ENCODE measurements at places on chromosomes 7 and 10.
A peak's percentile ranks its signal among the peaks of the same experiment; 100 is the strongest.

DNA sequence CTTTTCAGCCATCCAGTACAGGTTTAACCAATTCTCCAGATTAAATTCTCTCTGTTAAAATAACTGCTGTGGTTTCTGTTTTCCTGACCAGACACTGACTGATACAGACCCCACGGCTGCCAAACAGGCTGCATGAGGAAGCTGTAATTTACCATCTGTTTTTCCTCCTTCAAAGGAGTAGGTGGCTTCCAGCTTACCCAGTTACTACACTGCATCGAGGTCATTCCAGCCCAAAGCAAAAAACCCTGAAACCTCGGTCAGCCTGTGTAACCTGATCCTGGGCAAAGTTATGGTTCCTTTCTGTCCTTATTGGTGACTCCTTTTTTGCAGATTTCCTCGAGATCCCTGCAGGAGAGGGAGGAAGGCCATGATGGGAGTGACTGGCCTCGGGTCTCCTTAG lies 27.9 kb upstream of the LOXL4 start:
- no peak for DNase-seq

DNA sequence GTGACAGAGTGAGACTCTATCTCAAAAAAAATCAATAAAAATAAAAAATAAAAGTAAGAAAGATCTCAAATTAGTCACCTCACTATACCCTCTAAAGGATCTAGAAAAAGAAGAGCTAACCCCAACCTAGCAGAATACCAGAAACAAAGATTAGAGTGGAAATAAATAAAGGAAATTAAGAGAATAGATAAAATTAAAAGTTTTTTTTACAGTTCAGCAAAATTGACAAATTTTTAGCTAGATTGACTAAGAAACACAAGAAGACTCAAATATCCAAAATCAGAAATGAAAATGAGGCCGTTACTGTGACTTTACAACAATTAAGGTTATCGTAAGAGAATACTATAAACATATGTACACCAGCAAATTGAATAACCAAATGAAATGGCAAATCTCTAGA lies 29.1 kb downstream of the KCTD7 start:
- no peak for DNase-seq

DNA sequence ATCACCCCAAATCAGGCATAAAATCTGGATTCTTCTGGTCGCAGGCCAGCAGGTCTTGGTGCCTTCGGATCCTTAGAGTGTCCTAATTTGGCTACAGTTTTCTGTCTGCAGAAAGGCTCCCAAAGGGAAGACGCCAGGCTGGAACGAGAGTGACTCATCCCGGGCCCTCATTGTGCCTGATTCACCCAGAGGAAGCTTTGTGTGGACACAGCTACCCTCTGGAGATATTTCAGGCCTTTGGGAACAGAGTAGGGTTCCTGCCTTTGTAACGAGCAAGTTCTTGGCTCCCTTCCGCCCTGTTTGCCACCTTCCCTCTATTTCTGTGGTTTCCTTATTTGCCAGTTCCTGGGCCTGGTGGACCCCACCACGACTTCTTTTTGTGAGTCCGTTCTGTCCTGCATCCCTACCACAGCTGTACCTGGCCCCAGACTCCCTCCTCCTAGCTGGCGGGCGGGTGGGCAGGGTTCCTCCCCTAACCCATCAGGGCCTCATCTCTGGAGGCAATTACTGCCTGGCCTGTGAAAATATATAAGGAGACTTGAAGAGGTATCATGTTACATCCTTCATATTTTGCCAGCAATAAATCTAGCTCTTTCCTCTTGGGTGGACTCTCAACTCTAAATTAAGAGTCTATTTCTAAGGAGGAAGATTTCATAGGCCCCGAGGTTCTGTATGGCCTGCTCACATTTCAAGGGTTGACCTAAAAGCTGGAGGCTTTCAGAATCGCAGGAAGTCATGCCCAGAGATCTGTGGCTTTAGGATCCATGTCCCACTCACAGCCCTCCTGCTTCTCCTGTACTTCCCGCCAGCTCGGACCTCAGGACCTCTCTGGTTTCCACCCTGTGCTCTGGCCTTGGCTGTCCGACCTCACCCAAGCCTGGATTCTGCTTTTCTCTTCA lies 219.2 kb upstream of the ZNF32 start:
- DNase-seq, result no peak

DNA sequence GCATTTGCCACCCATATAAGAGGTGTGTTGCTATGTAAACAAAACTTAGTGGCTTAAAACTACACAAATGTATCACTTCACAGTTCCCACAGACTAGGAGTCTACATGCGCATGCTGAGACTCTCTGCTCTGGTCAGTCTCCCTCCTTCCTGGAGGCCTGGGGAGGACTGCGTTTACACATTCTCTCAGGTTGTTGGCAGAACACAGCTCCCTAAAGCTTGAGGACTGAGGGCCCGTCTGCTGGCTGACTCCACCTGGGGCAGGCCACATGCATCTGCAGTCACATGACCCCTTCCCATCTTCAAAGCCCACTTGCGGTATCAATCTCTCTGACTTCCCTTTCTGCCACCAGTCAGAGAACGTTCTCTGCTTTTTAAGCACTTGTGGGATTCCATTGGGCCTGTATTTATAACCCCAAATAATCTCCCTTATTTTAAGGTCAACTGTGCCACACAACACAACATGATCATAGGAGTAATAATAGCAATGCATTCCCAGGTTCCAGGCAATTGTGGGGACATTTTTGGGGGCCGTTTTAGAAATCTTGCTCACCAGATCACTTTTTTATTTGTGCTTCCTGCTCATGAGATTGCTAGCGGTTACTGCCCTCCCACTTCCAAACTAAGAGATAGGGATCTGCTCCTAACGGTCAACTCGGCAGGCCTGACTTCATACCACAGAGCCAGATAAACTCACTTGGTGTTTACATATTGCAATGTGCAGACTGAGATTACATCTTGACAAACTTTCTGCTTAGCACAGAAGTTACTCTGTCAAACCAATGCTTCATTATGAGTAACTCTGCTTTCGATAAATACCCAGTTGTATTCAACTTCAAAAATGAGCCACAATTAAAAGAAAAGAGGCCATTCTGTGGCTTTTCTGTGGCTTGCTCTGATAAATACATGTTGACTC lies 96.3 kb downstream of the ALOX5 start:
- DNase-seq, result peak; percentile 94

DNA sequence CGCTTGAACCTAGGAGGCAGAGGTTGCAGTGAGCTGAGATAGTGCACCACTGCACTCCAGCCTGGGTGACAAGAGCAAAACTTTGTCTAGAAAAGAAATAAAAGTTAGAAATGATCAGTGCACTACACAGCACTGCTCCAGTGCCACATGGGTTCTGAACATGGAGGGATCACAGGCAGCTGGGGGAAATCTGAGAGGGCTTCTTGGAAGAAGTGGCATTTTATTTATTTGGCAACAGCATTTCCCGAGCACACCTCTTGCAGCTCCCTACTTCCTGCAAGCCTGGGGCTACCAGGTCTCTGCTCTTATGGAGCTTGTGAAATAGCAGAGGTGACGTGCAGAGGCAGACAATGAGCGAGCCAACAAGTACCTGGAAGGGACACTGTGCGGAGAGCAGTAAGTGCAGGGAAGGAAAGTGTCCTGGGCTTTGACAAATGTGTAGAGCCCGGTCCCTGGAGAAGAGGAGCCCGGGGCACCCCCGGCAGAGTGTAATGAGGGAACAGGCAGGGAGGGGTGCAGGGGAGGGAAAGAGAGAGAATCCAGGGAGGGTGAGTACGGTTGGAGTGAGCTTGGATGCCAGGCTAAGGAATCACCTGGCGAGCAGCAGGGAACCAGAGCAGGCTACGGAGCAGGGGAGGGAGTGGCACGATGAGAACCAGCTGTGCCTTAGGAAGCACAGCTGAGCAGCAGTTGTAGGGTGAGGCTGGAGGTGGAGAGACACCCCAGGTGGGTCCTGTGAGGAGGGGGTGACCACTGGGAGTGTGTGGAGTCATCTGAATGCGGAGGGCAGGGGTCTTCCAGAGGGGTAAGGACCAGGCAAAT lies 104.6 kb upstream of the CTBP2 start:
- no peak for DNase-seq

- DNase-seq, result no peak
Observed at GRCh38 chr10:80137031-80137862, 4.7 kb downstream of the PLAC9 start.
